ENCODE measurements at places on chromosomes 5 and 9. TPM values are rescaled to one million over a fixed set of nuclear protein-coding genes. Genes with fewer than 3 reads are reported as not detected.

FAM163B gene
- 1.3 TPM for total RNA-seq

SPATA9 gene
- 0.55 TPM for total RNA-seq

CLIC3 gene
- 0.67 TPM for total RNA-seq

NR2F1 gene
- total RNA-seq = 78.9 TPM

C5orf58 gene
- not detected for total RNA-seq

DNA sequence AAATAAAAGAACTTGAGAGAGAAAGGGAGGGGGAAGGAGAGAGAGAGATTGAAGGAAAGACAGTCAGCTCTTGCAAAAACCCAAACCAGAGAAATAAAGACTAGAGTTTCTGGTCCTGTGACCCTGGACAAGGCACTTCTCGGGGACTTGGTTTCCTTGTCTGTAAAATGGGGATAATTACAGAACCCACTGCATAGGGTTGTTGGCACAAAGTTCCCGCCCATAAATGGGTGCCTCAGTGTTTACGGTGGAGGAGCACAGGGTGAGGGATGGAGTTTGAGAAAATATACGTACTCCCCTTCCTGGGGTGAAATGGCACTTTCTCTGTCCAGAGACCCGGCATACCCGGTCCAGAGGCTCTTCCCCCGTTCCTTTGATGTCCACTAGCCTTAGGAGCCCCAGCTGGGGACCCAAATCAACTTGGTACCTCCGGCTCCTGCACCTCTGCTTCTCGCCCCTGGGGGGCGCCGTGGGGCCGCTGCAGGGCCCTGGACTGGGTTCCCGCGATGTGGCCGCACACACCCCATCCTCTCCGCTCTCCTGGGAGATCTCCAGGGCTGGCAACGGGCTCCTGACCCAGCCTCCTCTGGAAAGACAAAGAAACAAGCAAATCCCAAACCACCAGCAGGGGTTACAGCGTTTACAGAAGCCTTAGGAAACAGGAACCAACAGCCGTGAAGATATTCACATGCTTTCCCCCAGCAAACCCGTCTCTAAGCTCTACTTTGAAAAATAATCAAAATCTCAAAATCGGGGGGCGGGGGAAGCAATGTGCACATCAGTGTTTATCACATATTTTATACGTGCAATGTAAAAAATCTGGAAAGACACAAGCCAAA is 26.3 kb downstream of the PTGES start:
- no peaks in the 10 kb centered on the region for H3K27me3 ChIP-seq
- no peaks in the 10 kb centered on the region for H3K36me3 ChIP-seq
- H3K4me3 ChIP-seq = no peak overlapping the region
- DNase-seq = peak; percentile 74
- peaks cover 4% of the 10 kb centered on the region for H3K4me1 ChIP-seq
- no peak overlapping the region for H3K27ac ChIP-seq

DNA sequence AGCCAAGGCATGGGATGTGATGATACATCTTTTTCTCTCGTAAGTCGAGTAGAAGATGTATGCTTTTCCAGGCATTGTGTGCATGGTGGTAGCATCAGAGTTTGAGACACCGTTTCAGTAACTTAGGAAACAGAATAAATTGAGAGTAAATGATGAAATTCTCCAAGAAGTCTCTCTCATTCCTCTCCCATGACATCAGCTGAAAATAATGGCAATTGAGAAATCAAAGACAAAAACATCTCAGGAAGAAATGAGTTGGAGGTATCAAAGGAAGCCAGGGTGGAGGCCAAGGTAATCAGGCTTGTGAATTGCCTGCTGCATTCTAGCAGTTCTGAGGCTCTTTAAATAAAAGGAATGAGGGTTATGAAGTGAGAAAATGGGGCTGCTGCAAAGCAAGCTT is 53.9 kb downstream of the SGCD start:
- H3K36me3 ChIP-seq = no peaks in the 10 kb centered on the region
- no peak for DNase-seq
- no peaks in the 10 kb centered on the region for H3K27me3 ChIP-seq
- no peaks in the 10 kb centered on the region for H3K4me1 ChIP-seq

GRCh38 chr5:17373814-17374556 is 124.0 kb upstream of the TAF11L2 start:
- H3K27me3 ChIP-seq = no peaks in the 10 kb centered on the region
- H3K27ac ChIP-seq = no peak overlapping the region
- no peaks in the 10 kb centered on the region for H3K4me1 ChIP-seq
- no peak overlapping the region for H3K4me3 ChIP-seq

DNA sequence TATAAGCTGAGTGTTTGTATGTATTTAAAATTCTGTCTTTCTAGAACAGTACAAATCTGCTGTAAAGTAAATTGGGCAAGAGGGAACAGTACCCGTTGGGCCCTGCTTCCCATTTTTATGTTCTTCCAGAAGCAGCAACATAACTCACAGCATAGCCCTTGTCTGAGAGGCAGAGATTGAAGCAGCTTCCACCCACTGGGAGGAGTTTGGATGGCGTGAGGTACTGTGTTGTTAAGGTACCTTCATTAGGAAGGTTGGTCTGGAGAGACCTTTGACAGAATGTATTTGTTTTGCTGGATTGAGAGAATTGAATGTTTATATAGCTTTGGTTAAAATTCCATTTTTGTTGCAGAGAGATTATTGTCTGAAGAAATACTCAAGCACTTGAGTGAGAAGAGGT is 24.8 kb downstream of the RAI14 start:
- H3K27ac ChIP-seq = no peak overlapping the region
- H3K4me3 ChIP-seq = no peak overlapping the region
- no peaks in the 10 kb centered on the region for H3K36me3 ChIP-seq
- DNase-seq = no peak
- no peaks in the 10 kb centered on the region for H3K27me3 ChIP-seq

- H3K27ac ChIP-seq = no peak overlapping the region
- H3K27me3 ChIP-seq = no peaks in the 10 kb centered on the region
- H3K4me3 ChIP-seq = no peak overlapping the region
- H3K36me3 ChIP-seq = no peaks in the 10 kb centered on the region
- DNase-seq = no peak
- no peaks in the 10 kb centered on the region for H3K4me1 ChIP-seq
Observed at GRCh38 chr9:6910032-6910431, 152.3 kb downstream of the KDM4C start.

DNA sequence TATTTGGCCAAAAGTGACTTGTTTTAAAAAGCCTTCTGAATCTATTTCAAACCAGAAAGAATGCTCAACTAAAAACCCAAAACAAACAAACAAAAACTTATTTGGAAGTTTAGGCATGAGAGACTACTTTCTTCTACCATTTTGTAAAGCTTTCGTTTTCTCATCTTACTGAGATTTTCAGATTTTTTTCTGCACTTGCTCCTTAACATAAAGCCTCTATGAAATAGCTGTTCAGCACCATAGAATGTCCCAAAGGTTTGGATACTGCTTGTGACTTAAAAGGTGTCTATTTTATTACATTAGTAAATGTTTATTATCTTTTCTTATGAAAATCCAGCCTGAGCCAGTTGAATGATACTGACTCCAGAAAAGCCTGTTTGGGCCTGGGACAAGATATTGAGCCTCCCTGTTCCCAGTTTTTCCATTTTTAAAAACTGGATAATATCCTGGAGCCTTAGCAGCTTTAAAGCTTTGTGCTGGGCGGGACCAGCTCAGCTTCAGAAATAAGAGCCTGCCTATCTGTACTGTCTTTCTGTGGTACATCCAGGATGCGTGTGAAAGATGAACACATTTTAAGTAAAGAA is 292.6 kb downstream of the ZSWIM6 start:
- H3K36me3 ChIP-seq = no peaks in the 10 kb centered on the region
- H3K27me3 ChIP-seq = no peaks in the 10 kb centered on the region
- no peak for DNase-seq
- H3K4me3 ChIP-seq = no peak overlapping the region

GRCh38 chr5:123451047-123451446 is 27.8 kb upstream of the CEP120 start:
- H3K4me3 ChIP-seq = no peak overlapping the region
- no peaks in the 10 kb centered on the region for H3K36me3 ChIP-seq
- H3K27me3 ChIP-seq = no peaks in the 10 kb centered on the region
- no peak for DNase-seq
- peaks cover 3% of the 10 kb centered on the region for H3K4me1 ChIP-seq
- H3K27ac ChIP-seq = no peak overlapping the region

DNA sequence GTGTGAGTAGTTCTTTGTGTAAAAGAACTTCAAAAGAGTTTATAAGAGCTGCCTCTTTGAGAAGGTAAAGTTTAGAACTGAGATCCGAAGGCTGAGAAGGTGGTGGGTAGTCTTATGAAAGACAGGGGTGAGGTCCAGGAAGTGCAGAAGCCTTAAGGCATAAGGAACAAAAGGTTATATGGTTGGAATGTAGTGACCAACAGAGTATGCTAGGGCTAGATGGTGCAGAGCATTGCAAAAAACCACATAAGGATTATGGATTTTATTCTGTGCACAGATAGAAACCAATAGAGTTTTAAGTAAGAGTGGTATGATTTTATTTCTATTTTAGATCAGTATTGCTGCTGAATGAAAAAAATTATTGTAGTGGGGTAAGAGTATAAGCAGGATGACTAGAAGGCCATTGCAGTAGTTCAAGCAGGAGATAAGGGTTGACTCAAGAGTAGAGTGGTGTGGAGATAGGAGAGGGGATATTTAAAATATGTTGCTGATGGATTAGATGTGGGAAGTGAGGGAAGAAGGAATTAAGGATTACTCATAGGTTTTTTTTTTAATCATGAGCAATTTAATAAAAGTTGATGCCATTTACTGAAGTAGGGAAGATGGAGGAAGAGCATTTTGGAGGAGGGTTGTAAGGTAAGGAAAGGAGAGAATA is 3.7 kb downstream of the RECK start:
- no peak overlapping the region for H3K4me3 ChIP-seq
- H3K4me1 ChIP-seq = peaks cover 48% of the 10 kb centered on the region

DNA sequence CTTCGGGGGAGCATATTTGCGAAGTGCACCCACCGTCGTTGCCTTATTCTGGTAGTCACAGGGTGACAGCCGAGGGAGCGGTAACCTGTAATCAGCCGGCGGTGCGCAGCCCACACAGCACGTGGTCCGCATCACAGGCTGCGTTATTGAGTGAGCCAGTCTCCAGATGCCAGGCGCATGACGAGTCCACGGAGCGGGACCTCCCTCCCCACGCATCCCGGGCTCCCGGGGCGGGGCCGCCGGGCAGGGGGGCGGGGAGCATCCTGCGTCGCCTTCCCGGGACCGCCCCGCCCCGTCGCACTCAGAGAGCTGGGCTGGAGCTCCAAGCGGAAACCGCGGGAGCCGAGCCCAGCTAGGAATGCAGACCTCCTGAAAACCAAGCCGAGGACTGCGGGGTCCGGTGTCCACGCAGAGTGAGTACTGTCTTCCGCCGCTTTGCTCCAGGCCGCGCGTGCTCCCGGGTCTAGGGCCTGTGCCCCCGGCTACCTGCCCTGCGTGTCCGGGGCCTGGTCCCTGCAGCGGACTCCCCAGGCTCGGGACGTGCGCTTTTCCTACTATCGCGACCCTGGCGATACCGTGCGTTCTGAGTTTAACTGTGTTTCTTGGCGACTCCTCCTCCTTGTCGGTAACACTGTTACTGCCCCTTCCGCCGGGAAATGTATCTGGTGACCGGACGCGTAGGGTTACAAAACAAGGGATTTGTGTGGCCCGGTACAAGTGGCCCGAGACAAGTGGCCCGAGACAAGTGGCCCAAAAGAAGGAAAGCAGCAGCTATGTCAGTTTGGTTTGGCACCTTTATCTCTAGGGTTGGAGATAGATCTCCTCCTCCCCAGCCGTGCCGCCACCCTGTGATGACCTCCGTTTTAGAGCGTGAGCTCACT is 40.6 kb downstream of the CAST start:
- no peaks in the 10 kb centered on the region for H3K36me3 ChIP-seq
- H3K27ac ChIP-seq = peak overlapping the region; percentile 95
- H3K4me1 ChIP-seq = peaks cover 28% of the 10 kb centered on the region
- no peaks in the 10 kb centered on the region for H3K27me3 ChIP-seq
- DNase-seq = peak; percentile 98

DNA sequence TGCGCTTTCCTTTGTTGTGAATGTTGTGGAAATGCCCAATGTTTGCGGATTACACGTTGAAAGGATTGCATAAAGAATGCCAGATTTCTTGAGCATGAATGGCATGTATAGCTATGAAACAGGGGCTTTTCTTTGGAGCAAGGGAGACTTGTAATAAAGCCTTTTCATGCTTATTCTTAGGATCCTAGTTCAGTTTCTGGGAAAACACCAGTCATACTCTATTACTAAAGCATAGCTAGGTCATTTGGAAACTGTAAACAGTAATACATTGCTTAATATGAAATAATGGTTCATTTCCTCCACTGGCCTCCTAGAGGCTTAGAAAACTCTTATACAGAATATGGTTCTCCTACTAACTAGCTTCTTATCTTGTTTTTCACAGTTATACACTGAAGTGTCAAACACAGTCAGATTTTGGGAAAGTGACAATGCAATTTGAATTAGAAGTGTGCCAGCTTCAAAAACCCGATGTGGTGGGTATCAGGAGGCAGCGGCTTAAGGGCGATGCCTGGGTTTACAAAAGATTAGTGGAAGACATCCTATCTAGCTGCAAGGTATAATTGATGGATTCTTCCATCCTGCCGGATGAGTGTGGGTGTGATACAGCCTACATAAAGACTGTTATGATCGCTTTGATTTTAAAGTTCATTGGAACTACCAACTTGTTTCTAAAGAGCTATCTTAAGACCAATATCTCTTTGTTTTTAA is 104.2 kb downstream of the MELK start:
- DNase-seq = no peak
- no peak overlapping the region for H3K27ac ChIP-seq
- no peaks in the 10 kb centered on the region for H3K36me3 ChIP-seq
- H3K4me3 ChIP-seq = no peak overlapping the region
- no peaks in the 10 kb centered on the region for H3K4me1 ChIP-seq
- no peaks in the 10 kb centered on the region for H3K27me3 ChIP-seq

- H3K27ac ChIP-seq = no peak overlapping the region
- H3K27me3 ChIP-seq = no peaks in the 10 kb centered on the region
- H3K4me1 ChIP-seq = no peaks in the 10 kb centered on the region
- no peak overlapping the region for H3K4me3 ChIP-seq
- no peak for DNase-seq
Observed at GRCh38 chr5:180059326-180059725, 12.2 kb downstream of the RNF130 start.

GRCh38 chr5:8184455-8185063 is 315.6 kb downstream of the MTRR start:
- DNase-seq = peak; percentile 57
- no peaks in the 10 kb centered on the region for H3K36me3 ChIP-seq
- H3K27me3 ChIP-seq = no peaks in the 10 kb centered on the region
- no peak overlapping the region for H3K4me3 ChIP-seq
- no peaks in the 10 kb centered on the region for H3K4me1 ChIP-seq

DNA sequence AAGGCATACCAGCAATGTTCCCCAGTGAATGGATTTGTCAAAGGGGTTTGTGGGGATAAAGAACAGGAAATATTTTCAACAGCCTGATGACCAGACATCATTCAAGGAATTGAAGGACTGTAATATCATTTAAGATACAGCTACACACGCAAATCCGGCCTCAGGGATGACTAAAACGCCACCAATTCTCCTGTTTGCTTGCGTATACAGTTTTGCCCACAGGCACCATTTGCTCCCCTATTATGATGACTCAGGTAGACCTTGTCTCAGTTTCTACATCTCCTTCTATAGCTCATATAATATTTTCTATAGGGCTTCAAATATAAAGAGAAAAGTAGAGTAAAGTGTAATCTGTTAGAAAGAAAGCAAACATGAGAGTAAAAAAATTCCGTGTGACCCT is 29.7 kb upstream of the ITGA1 start:
- no peaks in the 10 kb centered on the region for H3K4me1 ChIP-seq
- no peak for DNase-seq
- no peak overlapping the region for H3K4me3 ChIP-seq
- H3K27me3 ChIP-seq = no peaks in the 10 kb centered on the region
- no peaks in the 10 kb centered on the region for H3K36me3 ChIP-seq

GRCh38 chr5:37966871-37967270 is 127.0 kb upstream of the GDNF start:
- no peak for DNase-seq
- H3K4me3 ChIP-seq = no peak overlapping the region
- no peaks in the 10 kb centered on the region for H3K27me3 ChIP-seq
